ENCODE measurements at places on chromosomes 1 and 21.
A peak's percentile ranks its signal among the peaks of the same experiment; 100 is the strongest.

DNA sequence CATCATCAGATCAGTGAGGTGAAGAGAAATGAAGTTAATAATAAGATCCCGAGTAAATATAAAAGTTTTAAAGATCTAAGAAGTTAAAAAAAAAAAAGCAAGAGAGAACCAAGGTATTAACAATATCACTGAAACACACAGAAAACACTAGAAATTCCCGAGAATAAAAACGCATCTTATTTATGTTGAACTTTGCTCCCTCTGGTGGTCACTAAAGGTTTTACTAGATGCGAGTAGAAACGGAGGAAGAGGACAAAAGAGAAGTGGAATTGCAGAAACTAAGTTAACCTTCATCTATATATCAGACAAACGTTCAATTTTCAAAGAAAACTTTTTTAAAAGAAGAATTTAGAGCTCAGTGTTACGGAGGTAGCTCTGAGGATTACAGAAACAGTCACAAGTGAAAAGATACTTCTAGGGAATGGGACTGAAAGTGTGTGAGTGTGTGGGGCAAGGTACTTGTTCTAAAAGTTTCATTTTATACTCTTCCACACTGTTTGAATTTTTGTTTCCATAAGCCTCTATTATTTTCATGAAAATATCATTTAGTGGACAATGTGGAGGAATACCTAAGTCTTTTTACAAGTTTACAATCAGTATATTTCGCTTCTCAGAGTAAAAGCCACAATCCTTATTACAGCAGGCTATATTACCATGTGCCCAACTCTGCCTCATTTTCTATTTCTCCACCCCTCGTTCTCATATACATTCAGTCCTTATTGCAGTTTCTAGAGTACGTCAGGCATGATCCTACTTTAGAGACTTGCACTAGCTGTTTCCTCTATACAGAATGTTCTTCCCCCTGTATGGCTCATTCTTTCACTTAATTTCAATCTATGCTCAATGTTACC, 19.7 kb downstream of the ACBD6 start:
- no peak for DNase-seq

GRCh38 chr1:113036639-113037321, 36.2 kb upstream of the LRIG2 start:
- no peak for DNase-seq

DNA sequence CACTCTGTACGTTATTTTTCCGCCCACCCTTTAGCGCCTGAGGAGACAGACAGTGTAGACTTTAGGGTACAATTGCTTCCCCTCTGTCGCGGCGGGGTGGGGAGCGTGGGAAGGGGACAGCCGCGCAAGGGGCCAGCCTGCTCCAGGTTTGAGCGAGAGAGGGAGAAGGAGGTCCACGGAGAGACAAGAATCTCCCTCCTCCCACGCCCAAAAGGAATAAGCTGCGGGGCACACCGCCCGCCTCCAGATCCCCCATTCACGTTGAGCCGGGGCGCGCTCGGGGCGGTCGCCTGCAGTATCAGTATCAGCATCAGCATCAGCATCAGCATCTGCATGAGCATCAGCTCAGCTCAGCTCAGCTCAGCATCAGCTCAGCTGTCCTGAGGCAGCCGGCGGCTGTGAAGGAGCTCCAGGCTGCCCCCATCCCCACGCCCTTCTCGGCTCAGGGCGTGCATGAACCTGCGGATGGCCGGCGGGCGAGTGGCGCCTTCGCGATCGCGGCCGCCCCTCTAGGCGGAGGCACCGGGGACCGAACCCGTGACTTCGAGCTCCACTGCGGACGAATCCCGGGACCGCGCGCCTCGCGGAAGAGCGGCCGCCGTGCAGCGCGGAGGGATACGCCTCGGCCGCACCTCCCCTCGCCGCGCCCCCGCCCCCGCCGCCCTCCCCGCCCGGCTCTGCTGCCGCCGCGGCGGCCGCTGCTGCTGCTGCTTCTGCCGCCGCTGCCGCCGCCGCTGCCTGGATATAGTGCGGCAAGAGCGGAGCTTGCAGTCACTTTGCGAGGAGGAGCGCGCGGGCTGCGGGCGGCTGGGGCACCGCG, at the start of gene NCAM2:
Gene NCAM2 (plus strand): TSS at position 774 of the 820 bp plus-strand sequence.
- DNase-seq = peak; percentile 62

GRCh38 chr1:76627901-76628300, 239.4 kb upstream of the ST6GALNAC5 start:
- no peak for DNase-seq

- no peak for DNase-seq
Measured at GRCh38 chr1:203547147-203547546, 53.2 kb downstream of the OPTC start.

- no peak for DNase-seq
Measured at GRCh38 chr21:26961698-26962097, 5.2 kb downstream of the ADAMTS5 start.

Data from CD4-positive, alpha-beta T cell treated with Interleukin-1 beta for 1 hour (primary cell).